ENCODE measurements at places on chromosomes 11 and 22.

- no peak for DNase-seq
Observed at GRCh38 chr11:108944471-108945178, 279.8 kb downstream of the DDX10 start.

DNA sequence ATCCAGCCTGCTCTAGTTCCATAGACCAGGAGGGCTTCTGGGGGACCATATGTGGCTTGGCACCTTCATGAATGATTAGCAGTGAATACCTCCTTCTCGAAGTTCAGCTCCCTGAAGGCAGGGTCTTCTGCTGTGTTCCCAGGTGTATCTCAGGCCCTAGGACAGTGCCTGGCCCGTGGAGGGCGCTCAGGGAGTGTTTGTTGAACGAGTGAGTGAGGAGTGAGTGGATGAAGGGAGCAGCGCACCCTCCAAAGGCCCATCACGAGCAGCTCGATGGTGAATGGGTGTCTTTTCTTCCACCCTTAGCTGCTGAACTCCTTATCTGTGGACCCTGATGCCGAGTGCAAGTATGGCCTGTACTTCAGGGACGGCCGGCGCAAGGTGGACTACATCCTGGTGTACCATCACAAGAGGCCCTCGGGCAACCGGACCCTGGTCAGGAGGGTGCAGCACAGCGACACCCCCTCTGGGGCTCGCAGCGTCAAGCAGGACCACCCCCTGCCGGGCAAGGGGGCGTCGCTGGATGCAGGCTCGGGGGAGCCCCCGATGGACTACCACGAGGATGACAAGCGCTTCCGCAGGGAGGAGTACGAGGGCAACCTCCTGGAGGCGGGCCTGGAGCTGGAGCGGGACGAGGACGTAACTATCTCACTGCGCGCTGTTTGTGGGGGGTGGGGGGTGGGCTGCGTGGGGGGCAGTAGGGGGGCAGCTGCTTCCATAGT lies 9.5 kb downstream of the ANO1 start:
- no peak for DNase-seq

- DNase-seq, result no peak
Observed at GRCh38 chr11:106086135-106086534, 8.7 kb downstream of the AASDHPPT start.

DNA sequence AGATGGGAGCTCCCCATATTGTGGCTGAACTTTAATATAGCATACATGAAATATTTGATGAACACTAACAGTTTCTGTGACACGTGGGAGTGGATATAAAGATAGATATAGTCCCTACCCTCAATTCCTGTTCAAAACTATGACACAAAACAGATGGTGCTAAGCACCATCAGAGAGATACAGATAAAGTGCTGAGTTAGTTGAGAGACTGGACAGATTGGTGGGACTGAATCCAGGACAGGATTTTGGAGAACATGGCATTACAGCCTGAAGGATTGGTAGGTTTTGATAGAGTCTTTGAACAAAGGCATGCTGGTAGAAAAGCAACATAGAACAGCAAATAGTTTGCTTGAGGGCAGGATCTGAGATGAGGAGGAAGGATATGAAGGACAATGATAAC lies 215.1 kb upstream of the SORL1-AS1 start:
- no peak for DNase-seq

GRCh38 chr11:43316451-43316850 lies 4.7 kb downstream of the API5 start:
- no peak for DNase-seq

DNA sequence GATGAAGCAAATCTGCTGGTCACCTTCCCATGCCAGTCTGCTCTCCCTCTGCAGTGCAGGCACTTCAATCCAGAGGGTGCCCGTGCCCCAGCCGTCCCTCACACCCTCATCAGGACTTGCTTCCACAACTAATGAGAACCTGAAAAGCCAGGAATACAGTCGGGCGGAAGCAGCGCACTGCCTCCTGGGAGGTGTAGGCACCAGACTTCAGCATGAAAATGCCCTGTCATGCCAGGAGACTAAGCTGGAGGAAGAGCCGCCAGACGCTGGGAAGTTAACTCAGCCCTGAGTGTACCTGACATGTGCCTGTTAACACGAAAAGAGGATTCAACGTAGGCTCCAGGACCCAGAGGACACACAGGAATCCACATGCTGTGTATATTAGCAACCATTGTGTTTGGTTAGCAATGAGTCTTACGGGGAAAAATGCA lies 40.1 kb upstream of the FLI1 start:
- DNase-seq, result no peak

DNA sequence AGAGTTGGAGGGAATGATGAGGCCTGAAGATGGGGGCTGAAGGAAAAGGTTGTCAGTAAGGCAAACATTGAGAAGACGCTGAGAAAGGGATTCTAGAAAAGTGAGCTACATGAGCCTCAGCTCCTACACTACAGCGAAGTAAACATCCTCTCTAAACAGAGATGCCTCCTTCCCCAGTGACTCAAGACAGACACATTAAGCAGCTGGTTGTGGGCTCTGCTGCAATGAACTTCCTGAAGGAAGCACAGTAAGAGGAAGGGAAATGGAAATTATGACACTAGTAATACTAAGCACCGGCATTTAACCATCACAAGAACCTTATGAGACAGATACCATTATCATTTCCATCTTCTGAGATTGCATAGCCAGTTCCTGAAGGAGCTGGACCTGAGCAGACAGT lies 190.5 kb downstream of the C11orf87 start:
- DNase-seq, result no peak

DNA sequence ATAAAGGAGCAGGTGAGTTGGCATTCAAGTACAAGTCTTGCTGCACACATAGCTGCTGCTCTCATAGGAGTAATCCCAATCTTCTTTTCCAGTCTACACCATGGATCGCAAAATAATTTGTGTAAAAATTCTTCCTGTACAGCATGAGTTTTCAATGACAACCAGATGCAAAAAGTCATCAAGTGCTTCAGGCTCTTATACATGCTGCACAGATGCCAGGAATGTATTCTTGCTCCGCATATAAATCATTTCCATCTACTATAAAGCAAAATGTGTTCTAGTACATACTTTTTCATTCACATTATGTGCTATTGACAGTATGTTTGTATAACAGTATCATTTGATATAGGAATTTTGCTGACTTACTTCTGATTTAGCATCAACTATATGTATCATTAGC lies 35.4 kb downstream of the NXPE2 start:
- no peak for DNase-seq

DNA sequence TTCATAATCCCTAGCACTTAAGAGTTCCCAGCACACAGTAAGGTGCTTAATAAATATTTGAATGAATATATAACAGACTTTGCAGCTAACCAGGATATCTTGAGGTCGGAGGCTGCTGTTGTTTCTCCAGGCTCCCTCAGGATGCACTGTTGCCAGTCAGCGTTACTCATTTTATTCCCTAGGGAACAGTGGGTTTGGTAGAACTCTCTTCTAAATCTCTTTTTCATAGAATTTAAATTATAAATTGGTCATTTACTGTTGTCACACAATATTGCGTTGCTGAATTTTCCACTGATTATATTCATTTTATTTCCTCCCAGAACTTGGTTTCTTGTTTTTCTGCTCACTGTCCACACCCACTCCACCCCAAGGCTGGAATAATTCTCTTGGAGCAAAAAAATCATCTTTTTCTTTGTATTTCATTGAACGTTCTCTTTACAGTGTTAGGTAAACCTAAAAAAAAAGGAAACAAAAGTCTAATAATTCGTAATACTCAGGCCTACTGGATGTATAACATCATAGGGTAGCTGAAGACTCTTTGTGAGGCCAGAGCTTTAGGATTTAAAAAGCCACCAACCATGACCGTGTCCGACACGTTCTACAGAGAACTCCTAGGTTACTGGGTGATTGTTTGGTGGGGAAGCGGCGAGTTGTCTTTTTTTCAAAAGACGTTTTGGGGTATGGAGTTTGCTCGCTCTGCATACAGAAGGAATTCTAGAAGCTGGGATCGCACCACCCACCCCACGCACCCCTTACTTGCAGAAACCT lies 766 bp upstream of the CAPRIN1 start:
- DNase-seq, result no peak

DNA sequence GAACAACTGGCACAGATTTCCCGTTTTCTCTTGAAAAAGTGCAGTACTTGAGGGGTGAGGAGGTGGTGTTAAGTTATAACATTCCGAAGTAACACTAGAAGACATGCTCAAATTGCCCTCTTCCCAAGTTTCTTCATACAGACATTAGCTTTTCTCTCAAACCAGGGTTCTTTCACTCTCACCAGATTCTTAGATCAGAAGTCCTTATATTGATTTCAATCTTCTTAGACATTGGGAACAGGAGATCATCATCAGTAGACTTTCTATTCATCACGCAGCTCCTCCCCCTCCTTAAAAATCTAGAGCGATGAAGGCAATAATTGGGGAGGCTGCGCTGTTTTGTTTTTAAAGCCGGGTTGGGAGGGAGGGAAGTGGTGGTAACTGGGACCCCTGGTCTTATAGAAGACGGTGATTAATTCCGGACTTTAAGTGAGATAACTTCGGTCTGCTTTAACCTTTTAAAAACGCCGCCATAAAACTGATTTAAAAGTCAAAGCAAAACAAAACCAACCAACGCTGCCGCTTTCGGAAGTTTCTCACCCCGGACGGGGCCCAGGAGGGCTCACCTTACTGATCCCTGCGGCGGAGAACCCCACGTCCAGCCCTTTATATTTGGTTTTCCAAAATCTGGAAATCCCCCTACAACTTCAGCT lies 665 bp downstream of the USP28 start:
- no peak for DNase-seq

GRCh38 chr11:99068832-99069231 lies 48.1 kb downstream of the CNTN5 start:
- no peak for DNase-seq

- DNase-seq, result no peak
Observed at GRCh38 chr11:65817312-65817834, 16.4 kb upstream of the SNX32 start.

DNA sequence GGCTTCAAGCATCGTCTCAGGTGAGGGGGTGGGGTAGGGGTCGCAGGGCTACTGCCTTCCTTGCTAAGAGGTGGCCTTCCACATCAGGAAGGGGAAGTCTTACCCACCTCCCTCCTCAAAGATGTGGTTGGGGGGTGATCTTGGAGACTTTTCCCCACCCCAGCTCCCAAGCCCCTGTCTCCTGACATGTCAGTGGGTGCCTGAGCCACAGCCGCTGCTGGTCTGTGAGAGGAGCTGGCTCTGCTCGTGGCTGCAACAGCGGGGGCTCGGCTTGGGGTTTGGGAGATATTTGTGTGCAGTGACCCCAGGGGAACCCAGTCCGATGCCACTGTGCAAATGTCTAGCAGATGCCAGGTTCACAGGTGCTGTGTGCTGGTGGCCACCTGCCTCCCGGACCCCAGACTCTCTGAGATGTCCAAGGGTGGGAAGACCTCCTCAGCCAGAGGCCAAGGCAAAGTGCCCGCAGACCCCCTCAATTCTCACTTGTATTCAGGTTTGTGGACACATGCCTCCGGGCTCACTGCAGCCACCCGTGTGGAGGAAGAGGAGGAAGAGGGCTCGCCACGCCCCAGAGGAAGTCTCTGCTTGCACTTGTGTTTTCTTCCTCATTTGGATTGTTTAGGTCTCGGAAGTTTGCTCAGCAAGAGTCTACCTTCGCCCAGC lies 1.9 kb downstream of the KCNQ1 start:
- DNase-seq, result no peak

GRCh38 chr11:86592659-86593451 lies 79.6 kb downstream of the ME3 start:
- DNase-seq, result peak; percentile 96

DNA sequence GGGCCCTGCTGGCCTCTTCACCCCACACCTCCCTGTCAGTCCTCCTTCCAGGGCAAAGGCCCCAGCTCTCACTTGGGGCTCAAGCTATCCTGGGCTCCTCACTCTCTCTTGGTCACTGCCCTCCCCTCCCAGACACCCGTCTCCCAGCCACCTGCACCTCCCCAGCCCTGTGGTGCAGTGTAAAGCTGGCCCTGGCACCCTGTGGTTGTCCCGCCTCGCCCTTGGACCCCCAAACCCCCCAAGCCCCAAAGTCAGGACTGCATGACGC lies 16.8 kb upstream of the PPARA start:
- no peak for DNase-seq

DNA sequence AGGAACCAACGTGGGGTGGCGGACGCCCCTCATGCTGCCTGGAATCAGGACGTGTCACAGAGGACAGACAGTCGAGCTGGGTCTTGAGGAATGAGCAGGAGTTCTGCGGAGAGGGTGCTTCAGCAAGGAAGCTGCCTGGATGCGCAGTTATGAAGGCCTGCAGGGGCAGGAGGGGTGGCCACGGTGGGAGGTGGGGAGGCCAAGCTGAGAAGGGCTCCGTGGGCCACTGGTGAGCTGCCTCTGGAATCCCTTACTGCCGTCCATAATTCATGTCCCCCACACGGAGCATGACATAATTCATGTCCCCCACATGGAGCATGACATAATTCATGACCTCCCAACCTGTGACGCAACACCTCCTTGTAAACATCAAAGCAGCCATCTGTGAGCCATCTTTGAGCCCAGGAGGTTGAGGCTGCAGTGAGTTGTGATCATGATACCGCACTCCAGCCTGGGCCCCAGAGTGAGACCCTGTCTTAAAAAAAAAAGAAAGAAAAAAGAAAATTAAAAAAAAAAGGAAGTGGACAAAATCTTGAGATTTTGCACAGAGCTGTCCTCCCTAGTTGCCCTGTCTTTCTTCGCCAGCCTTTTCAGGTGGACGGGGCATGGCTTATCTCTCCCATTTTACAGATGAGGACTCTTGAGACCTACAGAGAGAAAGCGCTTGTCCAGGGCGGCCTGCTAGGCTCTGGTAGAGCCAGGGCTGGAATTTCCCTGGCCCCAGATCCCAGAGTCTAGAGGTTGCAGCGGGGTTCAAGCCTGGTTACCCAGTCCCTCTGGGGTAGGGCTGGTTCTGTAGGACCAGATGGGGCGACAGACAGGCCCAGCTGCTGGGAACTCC lies 24.3 kb upstream of the PICK1 start:
- no peak for DNase-seq

GRCh38 chr11:36254713-36255112 lies 34.5 kb downstream of the COMMD9 start:
- no peak for DNase-seq

- DNase-seq, result no peak
Observed at GRCh38 chr11:35632301-35632700, 14.0 kb downstream of the FJX1 start.

- DNase-seq, result no peak
Observed at GRCh38 chr11:67732045-67732787, 57.8 kb upstream of the ALDH3B2 start.

DNA sequence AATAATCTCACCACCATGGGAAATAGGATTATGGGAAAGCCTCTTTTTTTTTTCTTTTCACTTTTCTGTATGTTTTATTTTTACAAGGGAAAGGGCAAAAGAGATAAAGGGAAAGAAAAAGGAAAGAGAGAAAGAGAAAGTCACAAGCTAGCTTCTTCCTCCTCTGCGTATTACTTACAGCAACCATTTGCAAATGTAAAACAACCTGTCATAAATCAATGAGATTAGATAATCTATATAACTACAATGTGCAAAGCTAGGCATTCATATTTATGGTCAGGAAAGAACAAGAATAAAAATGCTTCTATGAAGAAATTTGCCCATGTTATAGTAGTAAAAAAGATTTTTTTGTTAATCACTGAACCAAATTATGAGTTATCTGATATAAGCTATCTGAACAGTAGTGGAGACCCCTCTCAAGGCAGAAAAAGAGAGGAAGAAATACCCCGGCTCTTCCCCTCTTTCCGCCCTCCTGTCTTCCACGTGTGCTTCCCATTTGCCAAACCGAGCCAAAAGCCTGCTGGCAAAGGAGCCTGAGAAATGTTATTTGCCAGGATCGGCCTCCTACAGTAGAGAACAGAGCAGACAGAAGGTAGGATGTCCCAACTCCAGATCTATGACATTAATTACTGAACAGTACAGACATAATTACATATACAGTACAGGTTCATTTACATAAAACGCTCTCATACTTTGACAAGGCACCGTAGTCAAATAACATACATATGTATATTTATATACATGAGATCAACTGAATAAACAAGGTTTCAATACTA lies 50.2 kb downstream of the ARHGAP32 start:
- no peak for DNase-seq
